ENCODE measurements at places on chromosomes 3 and 15.
A peak's percentile ranks its signal among the peaks of the same experiment; 100 is the strongest.

GRCh38 chr15:35078221-35078915, 6.7 kb downstream of the NANOGP8 start:
- peak; percentile 7 for DNase-seq

GRCh38 chr3:100650651-100651619, 41.5 kb downstream of the ADGRG7 start:
- no peak for DNase-seq

- no peak for DNase-seq
Observed at GRCh38 chr15:32818758-32819447, 101.1 kb downstream of the GREM1 start.

DNA sequence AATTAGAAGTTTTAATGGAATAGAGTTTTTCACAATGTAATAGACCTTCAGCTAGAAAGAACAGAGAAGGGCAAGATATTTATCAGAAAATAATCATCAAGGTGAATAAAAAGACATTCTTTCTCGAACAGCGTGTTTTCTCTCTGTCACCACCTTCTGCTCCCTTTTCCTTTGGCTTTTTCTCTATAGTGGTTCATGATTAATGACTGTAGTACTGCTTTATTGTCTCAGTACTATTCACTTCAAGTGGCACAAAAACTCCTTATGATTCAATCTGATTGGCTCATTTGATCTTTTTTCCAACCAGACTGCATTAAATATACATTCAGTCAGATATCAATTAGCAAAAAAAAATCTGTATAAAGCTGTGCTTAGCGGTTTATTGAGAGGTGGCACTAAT, 516.0 kb downstream of the OTOL1 start:
- DNase-seq = no peak

- no peak for DNase-seq
Observed at GRCh38 chr3:143928056-143928455, 43.6 kb upstream of the DIPK2A start.

DNA sequence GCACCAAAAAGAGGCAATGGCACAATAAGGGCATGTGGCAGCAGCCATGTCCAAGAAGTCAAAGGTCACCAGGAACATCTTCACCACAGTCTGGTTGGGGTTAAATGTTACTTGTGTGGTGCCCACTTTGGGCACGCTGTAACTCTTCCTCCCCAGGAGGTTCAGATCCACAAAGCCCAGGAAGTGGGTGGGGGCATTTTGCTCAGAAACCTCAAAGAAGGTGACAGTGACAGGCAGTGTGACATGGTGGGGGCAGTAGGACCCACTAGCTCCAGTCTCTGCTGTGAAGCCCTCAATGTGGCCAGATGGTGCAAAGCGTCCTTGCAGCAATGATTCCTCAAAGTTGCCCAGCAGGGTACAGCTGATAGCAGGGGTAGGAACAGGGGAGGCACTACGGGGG, 5.8 kb downstream of the ZNF80 start:
- no peak for DNase-seq

- no peak for DNase-seq
Observed at GRCh38 chr3:115388811-115389210, 234.5 kb upstream of the GAP43 start.

DNA sequence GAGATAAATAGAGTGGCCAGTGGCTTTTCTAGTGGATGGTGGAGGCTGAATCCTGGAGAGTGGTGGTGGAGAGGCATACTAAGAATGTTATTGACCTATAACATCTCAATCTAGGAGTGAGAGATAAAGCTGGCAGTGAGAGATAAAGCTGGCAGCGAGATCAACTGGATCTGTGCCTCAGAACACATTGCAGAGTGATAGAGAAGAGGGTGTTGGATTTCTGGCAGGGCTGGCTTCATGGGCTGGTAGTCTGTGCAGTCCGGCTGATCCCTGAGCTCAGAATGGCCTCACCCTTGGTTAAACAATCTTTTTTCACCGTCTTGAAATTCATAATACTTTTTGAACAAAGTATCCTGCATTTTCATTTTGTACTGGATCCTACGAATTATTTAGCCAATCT, 221.2 kb downstream of the NLGN1 start:
- DNase-seq = no peak

- no peak for DNase-seq
Observed at GRCh38 chr3:33211444-33211843, 7.2 kb downstream of the SUSD5 start.

- no peak for DNase-seq
Observed at GRCh38 chr15:41879321-41879845, 14.5 kb downstream of the SPTBN5 start.

DNA sequence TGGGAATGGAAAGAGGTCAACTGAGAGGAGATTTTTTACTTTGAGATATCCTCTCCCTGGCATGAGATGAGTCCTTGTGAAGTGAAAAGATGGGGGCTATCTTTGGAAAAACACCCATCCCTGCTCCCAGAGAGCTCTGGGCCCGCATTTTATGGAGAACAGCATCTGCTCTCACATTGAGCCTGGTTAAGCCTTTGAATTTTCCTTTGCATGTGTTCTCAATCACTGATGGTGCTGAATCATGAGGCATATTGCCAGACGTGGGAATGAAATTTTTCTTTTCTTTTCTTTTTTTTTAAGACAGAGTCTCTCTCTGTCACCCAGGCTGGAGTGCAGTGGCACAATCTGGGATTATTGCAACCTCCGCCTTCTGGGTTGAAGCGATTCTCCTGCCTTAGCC, 24.4 kb downstream of the TMEM45A start:
- no peak for DNase-seq

DNA sequence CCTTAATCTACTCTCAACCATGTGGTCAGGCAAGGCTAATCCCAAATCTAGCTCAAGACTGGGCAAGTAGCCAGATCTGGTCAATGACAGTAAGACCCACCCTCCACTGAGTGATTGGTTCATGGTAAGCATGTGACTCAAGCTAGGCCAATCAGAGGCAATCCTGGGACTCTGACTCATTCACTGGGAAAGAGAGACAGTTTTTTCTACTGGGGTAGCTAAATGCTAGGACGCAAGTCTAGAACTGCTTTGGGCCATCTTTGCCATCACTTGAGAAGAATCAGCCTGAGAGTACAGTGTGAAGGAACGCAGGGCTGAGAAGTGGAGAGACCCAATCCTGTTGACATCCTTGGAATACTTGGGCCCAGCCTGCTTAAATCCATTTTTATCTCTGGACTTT, 9.4 kb upstream of the RAD18 start:
- no peak for DNase-seq

GRCh38 chr15:66649235-66649984, 52.6 kb upstream of the SMAD6 start:
- DNase-seq = no peak

- DNase-seq = no peak
Observed at GRCh38 chr15:48565560-48566482, 79.7 kb downstream of the FBN1 start.

DNA sequence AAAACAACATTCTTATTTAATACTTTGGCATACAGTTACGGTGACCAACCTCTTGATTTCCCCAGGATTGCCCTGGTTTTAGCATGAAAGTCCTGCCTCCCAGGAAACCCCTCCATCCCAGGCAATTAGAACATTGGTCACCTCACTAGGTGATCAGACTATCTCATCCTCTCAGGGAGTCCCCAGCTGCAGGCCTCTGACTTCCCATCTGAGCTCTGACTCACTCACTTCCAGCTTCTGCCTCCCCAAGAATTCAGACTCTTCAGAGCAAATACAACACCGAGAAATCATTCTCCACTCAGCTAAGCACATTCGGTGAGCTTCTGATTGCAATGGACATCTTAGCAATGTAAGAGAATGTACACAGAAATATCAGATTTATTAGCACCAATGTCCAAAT, 92.4 kb upstream of the HES1 start:
- DNase-seq = no peak

DNA sequence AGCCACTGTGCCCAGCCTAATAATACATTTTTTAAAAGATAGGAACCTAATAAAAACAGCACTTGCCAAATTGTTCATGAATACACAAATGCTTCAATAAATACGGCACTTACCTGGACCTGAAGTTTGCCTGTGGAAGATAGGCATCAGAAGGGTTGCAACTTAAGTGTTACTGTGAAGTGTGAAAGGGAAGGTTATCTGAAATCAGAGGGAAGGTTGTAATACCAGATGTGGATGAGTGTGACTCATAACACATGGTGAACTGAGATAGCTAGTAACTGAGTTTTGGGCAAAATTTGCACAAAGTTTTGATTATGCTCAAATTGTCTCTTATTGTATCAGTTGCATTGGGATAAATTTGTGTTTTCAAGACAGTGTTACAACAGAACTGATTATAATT, 68.0 kb downstream of the ATP11B start:
- DNase-seq = no peak

DNA sequence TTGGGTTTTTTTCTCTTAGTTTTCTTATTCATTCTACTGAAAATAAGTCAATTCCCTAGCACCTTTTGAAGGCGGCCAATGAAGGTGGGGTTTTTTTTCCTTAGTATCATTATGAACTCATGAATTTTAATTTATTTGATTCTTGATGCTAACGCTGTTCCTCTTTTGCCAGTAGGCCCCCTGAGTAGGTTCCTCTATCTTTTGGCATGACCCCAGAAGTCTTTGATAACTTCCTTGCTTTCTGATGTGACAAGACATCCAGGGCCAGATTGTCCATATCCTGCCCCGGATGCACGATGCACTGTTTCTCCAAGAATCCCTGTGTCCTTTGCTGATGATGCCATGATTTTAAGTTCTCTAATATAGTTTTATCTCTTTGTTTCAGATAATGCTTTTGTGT, 20.6 kb downstream of the LRRK1 start:
- no peak for DNase-seq

DNA sequence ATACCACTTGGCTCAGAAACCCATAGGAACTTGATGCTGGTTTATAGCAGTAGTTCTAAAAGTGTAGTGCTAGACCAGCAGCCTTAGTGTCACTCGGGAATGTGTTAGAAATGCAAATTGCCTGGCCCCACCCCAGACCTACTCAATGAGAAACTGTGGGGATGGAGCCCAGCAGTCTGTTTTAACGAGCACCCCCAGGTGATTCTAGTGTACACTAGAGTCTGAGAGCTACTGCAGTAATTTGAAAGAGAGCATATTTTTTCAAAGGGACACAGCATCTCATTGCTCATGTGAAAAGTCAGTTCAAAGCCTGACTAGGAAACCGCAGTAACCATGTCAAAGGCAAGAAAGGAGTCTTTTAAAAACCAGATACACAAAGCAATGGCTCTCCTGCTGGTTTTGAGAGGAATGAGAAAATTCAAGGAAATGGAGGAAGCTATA, 313.4 kb downstream of the SQOR start:
- DNase-seq = no peak

DNA sequence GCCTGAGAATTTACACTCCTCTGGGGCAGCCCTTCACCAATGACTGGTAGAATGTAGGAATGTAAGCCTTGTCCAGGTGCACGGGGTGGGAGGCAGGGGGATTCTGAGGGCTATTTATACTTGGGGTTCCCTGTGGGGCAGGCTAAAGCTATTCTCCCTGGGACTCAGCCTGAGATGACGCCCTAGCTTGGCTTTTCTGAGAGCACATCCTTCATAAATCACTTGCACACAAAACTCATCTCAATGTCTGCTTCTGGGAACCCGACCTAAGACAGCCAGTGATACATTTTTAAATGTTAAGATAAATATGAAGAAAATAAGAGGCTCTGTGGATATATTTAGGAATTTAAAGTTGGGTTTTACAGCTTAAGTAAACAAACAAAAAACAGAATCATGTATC, 16.6 kb downstream of the TMEM158 start:
- DNase-seq = no peak

DNA sequence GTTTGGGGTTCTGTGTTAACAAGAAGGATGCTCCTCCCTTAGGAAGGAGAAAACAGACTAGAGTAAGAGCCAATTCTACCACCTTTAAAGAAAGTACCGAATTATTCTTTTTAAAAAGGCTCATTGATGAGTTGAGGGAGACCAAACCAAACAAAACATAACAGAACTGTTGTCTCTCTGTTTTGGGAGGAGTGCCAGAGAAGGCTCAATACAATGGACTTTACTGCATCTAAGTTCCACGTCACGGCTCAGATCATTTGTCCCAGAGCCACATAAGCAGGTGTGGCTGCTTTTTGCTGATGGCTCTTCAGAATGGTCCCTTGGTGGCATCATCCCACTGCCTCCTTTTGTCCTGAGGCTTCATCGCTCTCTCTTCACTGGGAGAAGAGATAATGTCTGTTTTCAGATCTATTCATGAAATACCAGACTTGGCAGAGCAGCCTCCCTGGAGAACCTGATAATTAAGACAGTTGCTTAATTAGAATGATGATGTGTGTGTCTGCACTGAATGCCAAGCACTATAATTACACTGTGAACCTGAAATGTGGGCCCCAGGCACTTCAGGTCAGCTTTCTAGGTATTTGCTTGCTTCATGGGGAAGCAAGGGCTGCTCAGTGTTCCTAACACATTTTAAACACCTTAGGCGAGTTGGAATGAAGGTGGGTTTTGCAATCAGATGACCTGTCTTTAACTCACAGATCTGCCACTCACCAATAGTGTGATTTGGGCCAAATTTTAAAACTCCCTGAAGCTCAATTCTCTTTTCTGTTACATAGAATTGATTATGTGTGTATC, 335.2 kb upstream of the MCTP2 start:
- peak; percentile 7 for DNase-seq

DNA sequence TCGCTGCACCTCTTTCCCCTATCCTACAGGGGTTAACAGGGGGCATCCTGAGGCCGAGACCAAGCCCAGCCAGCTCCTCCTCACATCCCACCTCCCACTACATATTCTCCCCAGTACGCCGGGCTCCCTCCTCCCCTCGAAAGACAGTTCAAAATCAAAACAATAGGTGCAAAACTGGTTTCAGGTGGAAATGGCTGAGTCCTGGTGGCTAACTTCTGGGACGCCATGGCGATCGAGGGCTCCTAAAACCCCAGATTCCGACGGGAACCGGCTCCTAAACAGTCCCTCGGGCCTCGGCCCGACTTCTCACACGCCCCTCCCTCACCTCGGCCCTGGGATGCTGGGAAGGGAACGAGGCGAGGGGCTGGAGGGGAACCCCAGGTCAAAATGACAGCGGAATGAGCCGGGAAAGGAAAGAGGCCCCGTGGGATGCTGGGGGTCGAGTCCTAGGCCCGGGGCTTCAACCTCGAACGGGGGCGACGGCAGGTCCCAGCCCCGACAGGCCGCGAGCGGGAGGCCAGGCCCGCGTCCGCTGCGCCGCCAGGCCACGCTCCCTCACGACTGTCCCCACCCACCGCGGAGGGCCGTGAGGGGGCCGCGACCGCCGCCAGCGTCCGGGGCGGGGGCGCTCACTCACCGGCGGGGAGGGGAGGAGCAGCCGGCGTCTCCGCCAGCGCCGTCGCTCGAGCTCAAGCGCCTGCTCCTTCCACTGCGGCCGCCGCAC, 492 bp downstream of the TMCC1 start:
- DNase-seq = no peak

- DNase-seq = no peak
Observed at GRCh38 chr3:126052196-126053058, 31.5 kb downstream of the SLC41A3 start.

DNA sequence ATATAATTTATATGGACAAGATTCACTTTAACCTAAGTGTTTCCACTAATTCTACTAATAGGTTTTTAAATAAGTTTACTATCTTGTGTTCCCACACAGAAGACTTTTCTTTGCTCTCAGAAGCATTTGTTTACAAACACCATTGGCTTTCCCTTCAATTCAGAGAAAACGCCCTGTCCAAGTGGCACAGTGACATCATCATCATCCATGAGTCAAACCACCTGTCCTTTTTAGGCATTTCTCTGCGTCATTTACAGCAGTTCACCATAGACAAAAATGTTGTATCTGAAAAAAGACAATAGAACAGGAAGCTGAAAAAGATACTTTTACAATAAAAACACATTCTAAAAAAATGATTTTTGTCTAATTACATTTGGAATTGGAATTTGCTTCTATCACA, 9.3 kb upstream of the BCL2L10 start:
- no peak for DNase-seq

- no peak for DNase-seq
Observed at GRCh38 chr15:30794388-30794787, 109.3 kb upstream of the FAN1 start.

All from amygdala (tissue), 56 donors.